ENCODE measurements at places on chromosomes 5 and 9.

DNA sequence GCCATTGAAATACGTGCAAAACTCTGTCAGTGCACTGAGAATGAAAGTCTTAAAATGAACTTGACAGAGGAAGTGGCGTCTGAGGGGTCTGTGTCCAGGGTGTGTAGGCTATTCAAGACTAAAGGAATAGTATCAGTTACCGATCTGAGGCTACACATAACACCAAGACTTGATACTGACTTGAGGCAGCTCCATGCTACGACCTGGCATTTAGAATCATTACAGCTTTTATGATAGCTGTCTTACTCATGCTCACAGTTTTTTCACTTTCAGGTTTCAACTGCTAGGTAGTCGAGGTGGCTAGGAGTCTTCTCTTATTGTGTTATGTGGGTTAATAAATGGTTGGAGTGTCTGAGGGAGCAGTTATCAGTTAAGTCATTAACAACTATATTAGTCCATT is 92.8 kb upstream of the SLCO6A1 start:
- DNase-seq, result no peak

DNA sequence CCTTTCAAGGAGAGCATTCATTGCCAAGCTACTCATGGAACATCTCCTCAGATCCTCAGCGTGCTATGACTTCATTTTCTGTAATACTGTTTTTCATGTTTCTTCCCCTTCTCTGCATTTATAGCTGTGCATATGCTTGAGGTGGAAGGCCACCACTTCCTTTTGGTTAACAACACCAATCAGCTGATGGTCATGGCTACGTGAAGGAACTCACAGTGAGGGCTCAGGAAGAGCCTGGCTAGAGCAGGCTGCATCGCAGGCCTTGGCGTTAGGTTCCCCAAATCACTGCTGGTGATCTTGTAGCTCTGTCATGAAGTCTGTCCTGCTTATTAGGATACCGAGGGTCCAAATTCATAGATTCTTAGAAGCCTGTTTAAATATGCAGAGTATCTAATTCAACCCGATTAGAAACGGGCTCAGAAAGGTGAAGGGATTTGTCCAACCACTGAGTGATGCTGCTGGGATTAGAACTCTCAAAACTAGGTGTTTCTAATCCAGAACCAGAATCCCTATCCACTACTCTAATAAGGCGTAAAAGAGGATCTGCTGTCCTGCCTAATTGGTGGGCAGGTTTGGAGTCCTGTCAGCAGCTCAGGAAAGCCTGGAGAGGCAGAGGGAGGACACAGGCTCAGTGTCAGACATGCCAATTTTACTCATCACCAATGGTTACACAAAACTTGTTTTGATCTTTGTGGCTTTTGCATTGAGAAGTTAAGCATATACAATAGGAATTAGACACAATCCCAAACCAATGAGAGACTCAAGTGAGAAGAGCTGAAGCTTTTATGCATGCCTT is 7.5 kb downstream of the SYK start:
- DNase-seq, result no peak

DNA sequence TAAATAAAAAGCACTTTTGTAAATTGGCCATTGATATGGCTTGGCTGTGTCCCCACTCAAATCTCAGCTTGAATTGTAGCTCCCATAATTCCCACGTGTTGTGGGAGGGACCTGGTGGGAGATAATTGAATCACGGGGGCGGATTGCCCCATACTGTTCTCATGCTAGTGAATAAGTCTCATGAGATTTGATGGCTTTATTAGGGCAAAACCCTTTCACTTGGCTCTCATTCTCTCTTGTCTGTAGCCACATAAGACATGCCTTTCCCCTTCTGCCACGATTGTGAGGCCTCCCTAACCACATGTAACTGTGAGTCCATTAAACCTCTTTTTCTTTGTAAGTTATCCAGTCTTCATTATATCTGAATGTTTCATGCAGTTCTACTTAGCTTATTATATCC is 153.2 kb downstream of the TARS1 start:
- DNase-seq, result peak; percentile 18

DNA sequence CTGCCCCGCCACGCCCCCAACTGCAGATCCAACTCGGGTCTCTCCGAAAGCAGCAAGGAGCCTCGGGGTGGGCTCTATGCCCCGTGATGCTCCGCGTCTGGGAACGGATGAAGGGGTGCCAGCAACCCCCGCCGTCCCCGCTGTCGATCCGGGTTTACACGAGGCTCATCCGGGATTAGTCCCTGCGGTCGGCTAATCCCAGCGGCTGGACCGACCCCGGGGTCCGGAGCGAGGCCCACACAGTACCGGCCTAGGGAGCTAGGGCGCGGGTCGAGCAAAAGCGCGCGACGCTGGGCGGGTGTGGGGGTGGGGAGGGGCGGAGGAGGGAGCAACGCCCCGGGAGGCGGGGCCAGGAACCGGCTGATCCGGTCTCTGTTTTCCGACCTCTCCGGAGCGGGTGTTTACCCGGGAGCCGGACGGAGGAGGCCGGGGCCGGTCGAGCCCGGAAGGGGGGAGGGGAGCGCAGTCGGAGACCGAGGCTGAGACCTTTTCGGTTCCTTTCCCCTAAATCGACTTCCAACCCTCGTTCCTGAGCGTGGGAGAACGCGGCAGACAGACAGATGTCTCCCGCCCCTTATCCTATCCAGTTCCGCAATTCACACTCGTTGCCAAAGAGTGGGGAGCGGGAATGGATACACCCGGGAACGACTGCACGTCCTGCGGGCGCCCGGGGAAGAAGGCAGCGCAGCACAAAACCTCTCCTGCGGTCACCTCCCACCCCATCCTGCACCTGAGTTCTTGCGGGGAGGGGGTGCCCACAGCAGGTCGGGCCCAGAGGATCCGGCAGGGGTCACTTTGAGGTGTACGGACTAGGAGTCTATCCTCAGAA is 28.6 kb downstream of the PCDH1 start:
- DNase-seq, result peak; percentile 85

- DNase-seq, result peak; percentile 61
Measured at GRCh38 chr5:43294226-43294625, 19.0 kb downstream of the HMGCS1 start.

DNA sequence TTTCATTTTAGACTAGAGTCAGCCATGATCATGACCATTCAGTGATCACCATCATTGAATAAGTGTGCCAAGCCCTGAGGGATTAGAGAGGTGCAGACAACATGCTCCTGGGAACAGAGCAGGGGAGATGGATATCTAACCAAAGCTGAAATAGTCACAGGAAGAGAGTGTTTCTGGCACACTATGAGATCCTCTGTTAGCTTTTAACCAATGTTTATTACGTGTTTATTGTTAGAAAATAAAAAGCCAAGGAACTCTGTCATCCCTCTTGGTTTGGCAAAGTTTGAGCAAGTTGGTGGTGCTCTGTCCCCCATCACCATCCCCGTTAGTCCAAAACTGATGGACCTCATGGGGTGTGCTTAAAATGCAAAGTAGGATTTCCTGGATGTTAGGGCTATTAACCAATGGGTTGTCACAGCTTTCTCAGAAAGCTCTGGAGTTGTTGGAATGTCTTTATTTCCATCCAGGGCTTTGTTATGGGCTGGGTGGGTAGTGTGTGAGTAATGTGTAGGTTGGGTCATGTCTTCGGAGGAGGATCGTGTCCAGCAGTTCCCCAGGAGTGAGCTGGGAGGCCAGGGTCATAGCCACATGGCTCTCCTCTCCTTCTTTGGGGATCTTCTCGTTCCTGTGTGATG is 34.9 kb downstream of the SLC28A3 start:
- peak; percentile 40 for DNase-seq

DNA sequence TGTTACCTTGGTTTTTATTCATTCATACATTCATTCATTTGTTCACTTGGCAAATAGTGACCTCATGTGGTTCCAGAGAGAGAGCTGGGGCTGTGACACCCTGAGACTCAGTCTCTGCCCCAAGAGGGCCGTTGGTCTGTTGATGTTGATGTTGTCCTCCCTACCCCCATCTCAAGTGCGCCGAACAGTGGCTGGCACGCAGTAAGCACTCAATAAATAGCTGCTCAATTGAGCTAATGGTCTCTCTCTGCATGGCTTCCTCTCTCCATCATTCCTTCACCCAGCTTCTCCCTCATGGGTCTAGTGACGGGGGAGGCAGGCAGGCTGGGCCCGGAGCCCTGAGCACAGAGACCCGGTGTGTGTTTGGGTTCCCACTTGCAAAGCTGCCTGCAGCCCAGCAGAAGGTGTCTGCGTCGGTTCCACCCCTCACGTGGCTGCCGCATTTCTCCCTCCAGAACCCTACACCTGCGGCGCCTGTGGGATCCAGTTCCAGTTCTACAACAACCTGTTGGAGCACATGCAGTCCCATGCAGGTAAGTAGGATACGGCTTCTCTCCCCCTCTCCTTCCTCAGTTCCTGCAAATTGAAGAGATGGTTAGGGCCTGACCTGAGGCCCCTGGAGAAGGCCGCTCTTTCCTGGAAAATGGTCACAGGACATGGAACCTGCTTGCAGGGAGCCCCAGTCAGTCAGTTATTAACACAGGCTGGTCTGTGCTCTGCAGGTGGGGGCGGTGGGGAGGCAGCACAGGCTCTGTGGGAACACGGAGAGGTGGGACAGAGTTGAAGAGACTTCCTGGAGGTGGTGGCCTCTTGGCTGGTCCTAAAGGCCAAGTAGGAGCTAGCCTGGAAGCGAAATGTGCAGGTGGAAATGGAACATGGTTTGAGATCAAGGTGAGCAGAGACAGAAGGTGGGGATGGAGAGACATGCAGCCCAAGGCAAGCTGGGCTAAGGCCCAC is 42.0 kb downstream of the AMBP start:
- DNase-seq, result no peak

GRCh38 chr5:11873587-11873986 is 30.7 kb downstream of the CTNND2 start:
- no peak for DNase-seq

DNA sequence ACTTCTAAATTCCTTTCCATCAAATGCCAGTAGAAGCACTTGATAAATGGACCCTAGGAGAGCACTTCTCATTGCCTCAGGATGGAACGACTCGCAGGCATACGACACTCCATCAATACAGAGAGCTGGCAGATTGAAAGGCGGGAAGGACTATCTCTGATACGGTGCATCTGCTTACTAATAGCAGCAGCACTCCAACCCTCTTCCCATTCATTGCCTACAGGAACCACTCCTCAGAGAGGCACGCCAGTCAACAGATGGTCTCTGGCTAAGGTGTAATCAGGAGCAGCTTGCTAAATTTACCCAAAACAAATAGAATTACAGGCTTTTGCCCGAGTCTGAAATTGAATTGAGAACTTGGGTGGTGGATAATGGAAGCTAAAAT is 168.1 kb downstream of the EFNA5 start:
- DNase-seq, result no peak

DNA sequence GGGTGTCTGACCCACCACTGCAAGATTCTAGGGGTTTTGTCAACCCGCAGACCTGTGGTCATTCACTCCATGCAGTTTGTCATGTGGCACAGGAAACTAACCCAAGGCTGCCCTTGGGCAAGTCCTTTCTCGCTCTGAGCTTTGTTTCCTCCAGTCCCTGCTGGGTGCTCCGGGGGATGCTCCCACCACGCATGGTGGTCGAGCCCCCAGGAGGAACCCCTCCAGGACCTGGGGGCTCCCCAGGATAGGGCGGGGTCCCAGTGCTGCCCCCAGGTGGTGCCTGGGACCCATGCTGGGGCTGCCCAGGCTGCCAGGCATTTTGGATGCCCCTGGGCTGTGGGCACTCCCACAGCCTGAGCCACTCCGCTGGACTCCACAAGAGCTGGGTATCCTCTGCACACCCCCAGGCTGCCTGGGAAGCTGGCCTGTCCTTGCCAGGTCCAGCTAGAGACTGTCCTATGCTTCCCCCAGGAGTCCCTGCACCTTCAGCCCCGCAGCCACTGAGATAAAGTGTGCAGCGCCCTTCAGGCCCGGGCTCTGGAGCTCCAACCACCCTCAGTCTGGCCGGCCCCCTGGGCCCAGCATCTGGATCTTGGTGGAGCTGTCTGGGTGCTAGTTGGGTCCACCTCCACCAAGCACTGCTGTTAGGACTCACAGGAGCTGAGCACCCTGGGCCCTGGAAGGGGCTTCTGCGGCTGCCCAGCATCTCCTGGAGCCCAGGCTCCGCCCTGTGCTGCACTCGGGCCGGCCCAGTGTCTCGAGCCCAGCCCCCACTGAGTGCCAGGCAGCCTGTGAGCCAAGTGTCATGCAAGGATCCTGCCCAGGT is 104.3 kb downstream of the PHF2 start:
- no peak for DNase-seq

DNA sequence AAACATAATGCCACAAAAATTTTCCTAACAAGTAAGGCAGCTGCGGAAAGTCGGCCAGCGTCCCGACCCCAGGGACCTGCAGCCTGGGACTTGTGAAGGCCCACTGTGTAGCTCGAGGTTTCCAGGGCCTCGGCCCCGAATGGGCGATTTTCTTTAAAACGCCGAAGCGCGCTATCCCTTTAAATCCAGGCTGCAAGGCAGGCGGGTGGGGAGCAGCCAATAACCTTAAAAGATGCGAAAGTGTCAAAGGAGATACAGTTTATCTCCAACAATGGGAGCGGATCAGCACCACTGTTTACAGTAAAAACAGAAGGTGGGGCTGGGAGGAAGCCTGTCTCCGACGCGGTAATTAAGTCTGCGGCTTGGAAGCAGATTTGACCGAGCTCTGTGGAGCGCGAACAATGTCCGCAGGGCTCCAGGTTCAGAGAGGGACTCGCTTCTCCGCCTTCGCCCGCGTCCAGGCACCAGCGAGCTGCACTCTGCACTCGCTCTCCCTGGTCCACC is 1.7 kb upstream of the ZSWIM6 start:
- no peak for DNase-seq

All from foreskin fibroblast (primary cell).